Upper lobe of left lung (tissue), 6 donors: ENCODE measurements at places on chromosomes 4 and X. TPM values are rescaled to one million over a fixed set of nuclear protein-coding genes. Genes with fewer than 3 reads are reported as not detected.
A peak's percentile ranks its signal among the peaks of the same experiment; 100 is the strongest.

Gene GNRHR
- total RNA-seq = not detected

GRCh38 chrX:147912093-147912801 lies 528 bp downstream of the FMR1 start:
- peak overlapping the region; percentile 89 for H3K27ac ChIP-seq
- H3K4me3 ChIP-seq = peak overlapping the region; percentile 66
- no peaks in the 10 kb centered on the region for H3K27me3 ChIP-seq
- no peaks in the 10 kb centered on the region for H3K36me3 ChIP-seq
- H3K4me1 ChIP-seq = peaks cover 15% of the 10 kb centered on the region

Gene KIAA1210
- total RNA-seq = not detected

DNA sequence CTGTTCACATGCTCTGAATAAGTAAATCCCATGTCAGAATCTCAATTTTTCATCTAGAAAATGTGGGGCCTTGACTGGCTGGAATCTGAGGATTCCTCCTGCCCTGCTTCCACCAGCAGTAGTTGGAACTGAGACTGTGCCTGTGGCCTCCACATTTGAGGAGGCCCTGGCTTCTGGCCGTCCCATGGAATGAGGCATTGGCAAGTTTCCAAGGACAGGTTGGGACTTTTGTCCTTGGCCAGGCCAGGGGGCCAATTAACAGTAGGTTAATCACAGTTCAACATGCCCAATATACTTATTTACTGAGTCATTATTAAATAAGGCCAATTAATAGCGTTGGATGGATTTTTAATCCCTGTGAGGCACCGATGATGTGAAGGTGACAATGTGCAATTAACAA lies 50.2 kb upstream of the GABRE start:
- DNase-seq = no peak
- no peak overlapping the region for H3K4me3 ChIP-seq
- H3K36me3 ChIP-seq = no peaks in the 10 kb centered on the region
- no peak overlapping the region for H3K27ac ChIP-seq
- H3K4me1 ChIP-seq = no peaks in the 10 kb centered on the region
- H3K27me3 ChIP-seq = no peaks in the 10 kb centered on the region

DNA sequence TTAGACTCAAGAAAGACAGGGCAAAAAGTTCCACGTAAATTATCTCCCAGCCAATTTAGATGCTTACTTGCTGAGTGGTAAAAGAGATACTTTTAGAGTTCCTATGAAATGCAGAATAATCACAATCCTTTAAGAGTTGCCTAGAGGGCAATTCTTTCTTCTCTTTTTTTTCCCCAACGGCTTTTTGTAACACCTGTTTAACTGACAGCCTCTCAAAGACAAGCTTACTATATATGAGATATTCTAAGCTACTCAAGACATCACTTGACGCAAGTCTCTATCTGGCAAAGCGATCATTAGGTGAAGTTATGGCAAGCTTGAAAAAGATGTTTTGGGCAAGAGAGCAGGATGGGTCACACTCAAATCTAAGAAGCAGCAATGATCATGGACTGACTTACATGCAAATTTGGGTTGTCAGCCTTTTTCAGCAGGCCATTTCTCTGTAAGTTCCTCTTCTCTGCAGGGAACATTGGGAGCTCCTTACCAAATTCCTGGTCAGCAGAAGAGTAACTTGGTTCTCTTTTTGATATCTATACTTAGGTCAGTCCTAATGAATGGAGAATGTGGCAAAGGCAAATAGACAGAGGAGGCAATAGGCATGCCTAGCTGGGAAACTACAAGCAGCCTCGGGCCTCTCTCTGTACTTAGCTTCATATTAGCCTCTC lies 162.9 kb upstream of the FGF13 start:
- no peak overlapping the region for H3K27ac ChIP-seq
- no peak overlapping the region for H3K4me3 ChIP-seq
- no peaks in the 10 kb centered on the region for H3K36me3 ChIP-seq
- no peaks in the 10 kb centered on the region for H3K4me1 ChIP-seq

Gene FAM149A
- total RNA-seq = 11.0 TPM

DNA sequence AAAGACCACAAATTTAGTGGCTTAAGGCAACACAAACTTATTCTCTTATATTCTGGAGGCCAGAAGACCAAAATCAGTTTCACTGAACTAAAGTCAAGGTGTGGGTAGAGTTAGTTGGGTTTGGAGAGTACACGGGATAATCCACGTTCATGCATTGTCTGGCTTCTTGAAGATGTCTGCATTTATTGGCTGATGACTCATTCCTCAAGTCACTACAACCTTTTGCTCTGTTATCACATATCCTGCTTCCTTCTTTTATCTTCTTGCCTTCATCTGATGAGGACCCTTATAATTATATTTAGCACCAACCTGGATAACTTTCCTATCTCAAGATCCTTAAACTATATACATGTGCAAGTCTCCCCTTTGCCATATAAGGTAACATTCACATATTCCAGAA lies 590.0 kb downstream of the FSTL5 start:
- no peaks in the 10 kb centered on the region for H3K4me1 ChIP-seq
- no peaks in the 10 kb centered on the region for H3K27me3 ChIP-seq
- DNase-seq = no peak
- H3K4me3 ChIP-seq = no peak overlapping the region
- no peaks in the 10 kb centered on the region for H3K36me3 ChIP-seq

Gene DMP1
- total RNA-seq = not detected

- H3K4me1 ChIP-seq = peaks cover 21% of the 10 kb centered on the region
- H3K27me3 ChIP-seq = no peaks in the 10 kb centered on the region
- DNase-seq = no peak
Measured at GRCh38 chr4:3337811-3338210, 45.0 kb downstream of the RGS12 start.

GRCh38 chr4:26217961-26218676 lies 102.7 kb upstream of the RBPJ start:
- DNase-seq = no peak
- no peaks in the 10 kb centered on the region for H3K27me3 ChIP-seq
- H3K4me3 ChIP-seq = no peak overlapping the region
- H3K4me1 ChIP-seq = no peaks in the 10 kb centered on the region
- H3K27ac ChIP-seq = peak overlapping the region; percentile 77

- no peaks in the 10 kb centered on the region for H3K27me3 ChIP-seq
- H3K4me1 ChIP-seq = no peaks in the 10 kb centered on the region
- no peaks in the 10 kb centered on the region for H3K36me3 ChIP-seq
- H3K4me3 ChIP-seq = no peak overlapping the region
Measured at GRCh38 chr4:183435803-183436202, 8.6 kb upstream of the CDKN2AIP start.

DNA sequence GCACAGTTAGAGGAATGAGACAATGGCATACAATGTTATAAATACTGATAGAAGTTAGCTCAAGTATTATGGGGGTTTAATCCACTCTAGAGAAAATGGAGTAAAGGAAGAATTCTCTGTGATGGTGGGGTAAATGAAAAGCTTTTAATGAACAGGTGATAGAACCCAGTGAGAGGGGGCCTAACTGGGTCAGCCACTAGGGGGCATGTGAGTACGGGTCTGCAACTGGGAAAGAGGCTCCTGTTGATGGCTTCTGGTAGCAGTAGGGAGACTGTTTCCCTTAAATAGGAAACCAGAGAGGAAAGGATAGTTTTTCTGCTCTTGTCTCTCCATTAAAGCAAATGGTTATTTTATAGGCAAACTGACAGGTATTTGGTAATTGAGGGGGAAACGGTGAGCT lies 132.8 kb upstream of the GPR101 start:
- H3K27ac ChIP-seq = no peak overlapping the region
- no peak overlapping the region for H3K4me3 ChIP-seq
- DNase-seq = no peak
- no peaks in the 10 kb centered on the region for H3K36me3 ChIP-seq
- H3K27me3 ChIP-seq = no peaks in the 10 kb centered on the region

- no peaks in the 10 kb centered on the region for H3K36me3 ChIP-seq
- no peaks in the 10 kb centered on the region for H3K4me1 ChIP-seq
- H3K4me3 ChIP-seq = peak overlapping the region; percentile 13
- H3K27ac ChIP-seq = peak overlapping the region; percentile 30
- no peak for DNase-seq
Measured at GRCh38 chrX:108439961-108440696, 491 bp downstream of the COL4A5 start.

Gene GABRB1
- total RNA-seq = not detected

DNA sequence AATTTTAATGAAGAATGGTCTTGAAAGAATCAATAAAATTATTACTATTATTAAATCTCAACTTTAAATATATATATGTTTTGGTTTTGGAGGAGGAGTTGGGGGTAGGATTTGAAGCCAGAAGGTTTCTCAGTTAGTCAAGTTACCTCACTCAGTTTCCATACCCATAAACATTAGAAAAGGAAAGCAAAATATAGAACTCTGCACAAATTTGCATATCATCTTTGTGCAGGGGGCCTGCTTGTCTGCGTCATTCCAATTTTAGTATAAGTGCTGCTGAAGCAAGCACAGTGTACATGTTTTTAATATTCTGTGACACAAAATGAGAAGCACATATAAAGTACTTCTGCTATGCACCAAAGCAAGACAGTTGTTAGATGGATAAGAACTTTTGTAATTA lies 47.5 kb upstream of the SCRG1 start:
- no peak overlapping the region for H3K4me3 ChIP-seq
- H3K27ac ChIP-seq = no peak overlapping the region
- DNase-seq = no peak
- H3K4me1 ChIP-seq = no peaks in the 10 kb centered on the region
- H3K27me3 ChIP-seq = no peaks in the 10 kb centered on the region

DNA sequence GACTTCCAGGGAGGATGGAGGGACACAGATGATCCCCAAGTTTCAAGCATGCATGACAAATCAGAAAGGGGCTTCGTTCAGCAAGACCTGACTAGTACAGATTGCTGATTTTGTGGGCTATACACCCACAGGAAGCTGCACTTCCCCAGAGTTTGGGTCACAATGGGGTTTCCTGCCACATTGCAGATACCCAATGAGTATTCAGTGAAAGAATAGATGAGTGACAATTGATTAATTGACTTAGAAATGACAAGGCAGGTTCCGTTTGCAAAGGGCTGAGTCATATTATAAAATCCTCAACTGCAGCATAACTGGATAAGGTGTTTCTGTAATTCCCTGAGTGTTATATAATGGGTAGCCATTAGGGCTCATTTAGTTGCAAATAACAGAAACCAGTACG lies 146.6 kb upstream of the TBL1X start:
- no peaks in the 10 kb centered on the region for H3K27me3 ChIP-seq
- H3K4me3 ChIP-seq = no peak overlapping the region
- no peaks in the 10 kb centered on the region for H3K36me3 ChIP-seq

Gene STPG2
- total RNA-seq = 5.2 TPM

DNA sequence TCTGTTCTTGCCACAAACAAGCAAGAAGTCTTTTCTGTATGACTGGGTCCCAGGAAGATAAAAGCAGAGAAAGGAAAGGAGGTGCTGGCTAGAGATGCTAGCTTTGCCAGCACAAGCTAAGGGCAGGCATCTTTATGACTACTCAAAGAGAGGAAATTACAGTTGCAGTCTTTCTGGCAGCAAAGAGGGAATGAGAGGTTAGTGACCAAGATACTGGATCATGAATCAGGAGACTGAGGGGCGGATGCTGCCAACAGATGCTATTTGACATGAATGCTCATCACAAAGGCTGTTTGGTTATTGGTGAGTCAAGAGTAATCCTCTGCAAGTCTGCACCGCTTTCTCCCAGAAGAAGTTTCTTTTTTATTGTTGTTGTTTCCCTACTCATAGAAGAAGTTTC lies 5.5 kb upstream of the XIAP start:
- no peak overlapping the region for H3K27ac ChIP-seq
- no peak for DNase-seq
- no peaks in the 10 kb centered on the region for H3K4me1 ChIP-seq

DNA sequence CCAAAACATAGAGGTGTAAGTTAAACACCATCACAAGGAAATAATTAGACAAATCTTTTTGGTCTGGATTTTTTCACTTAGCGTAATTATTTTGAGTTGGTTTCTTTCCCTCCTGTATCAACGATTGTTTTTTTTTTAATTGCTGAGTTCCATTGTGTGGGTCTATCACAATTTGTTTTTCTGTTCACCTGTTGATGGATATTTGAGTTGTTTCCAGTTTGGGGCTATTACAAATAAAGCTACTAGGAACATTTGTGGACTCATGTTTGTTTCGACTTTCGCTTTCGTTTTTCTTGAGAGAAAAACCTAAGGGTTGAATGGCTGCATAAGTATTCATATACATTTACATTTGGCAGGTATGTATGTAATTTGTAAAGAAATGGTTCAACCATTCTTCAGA lies 20.4 kb upstream of the FBXW7 start:
- H3K4me3 ChIP-seq = no peak overlapping the region
- no peaks in the 10 kb centered on the region for H3K4me1 ChIP-seq
- no peaks in the 10 kb centered on the region for H3K27me3 ChIP-seq
- H3K27ac ChIP-seq = no peak overlapping the region

Gene ANKRD50
- total RNA-seq = 24.6 TPM

DNA sequence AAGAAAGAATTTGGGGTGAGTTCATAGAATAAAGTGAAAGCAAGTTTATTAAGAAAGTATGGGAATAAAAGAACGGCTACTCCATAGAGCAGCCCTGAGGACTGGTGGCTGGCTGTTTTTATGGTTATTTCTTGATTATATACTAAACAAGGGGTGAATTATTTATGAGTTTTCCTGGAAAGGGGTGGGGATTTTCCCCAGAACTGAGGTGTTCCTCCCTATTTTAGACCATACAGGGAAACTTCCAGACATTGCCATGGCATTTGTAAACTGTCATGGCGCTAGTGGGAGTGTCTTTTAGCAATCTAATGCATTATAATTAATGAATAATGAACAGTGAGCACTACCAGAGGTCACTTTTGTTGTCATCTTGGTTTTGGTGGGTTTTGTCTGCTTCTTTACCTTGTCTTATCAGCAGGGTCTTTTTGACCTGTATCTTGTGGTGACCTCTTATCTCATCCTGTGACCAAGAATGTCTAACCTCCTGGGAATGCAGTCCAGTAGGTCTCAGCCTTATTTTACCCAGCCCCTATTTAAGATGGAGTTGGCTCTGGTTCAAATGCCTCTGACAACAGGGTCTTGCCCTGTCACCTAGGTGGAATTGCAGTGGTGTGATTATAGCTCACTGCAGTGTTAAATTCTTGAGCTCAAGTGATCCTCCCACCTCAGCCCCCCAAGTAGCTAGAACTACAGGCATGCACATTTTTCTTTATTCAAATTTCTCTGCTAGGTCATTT lies 27.1 kb downstream of the RAPGEF2 start:
- no peaks in the 10 kb centered on the region for H3K36me3 ChIP-seq
- no peak for DNase-seq
- H3K27ac ChIP-seq = no peak overlapping the region
- H3K27me3 ChIP-seq = no peaks in the 10 kb centered on the region
- no peak overlapping the region for H3K4me3 ChIP-seq
